ENCODE measurements at places on chromosomes 2 and 18. TPM values are rescaled to one million over a fixed set of nuclear protein-coding genes. Genes with fewer than 3 reads are reported as not detected.
A peak's percentile ranks its signal among the peaks of the same experiment; 100 is the strongest.

GRCh38 chr2:80377071-80377470 lies 72.5 kb upstream of the LRRTM1 start:
- H3K4me3 ChIP-seq = no peak overlapping the region
- no peaks in the 10 kb centered on the region for H3K4me1 ChIP-seq
- no peaks in the 10 kb centered on the region for H3K36me3 ChIP-seq
- H3K27me3 ChIP-seq = peaks cover 2% of the 10 kb centered on the region
- no peak for DNase-seq

- H3K27me3 ChIP-seq = no peaks in the 10 kb centered on the region
- no peaks in the 10 kb centered on the region for H3K36me3 ChIP-seq
- no peak overlapping the region for H3K27ac ChIP-seq
- no peak for DNase-seq
- H3K4me1 ChIP-seq = peaks cover 8% of the 10 kb centered on the region
Measured at GRCh38 chr2:182020286-182021070, 34.8 kb downstream of the PPP1R1C start.

- no peaks in the 10 kb centered on the region for H3K36me3 ChIP-seq
- peaks cover 7% of the 10 kb centered on the region for H3K4me1 ChIP-seq
- no peak overlapping the region for H3K27ac ChIP-seq
Measured at GRCh38 chr2:182543741-182544525, 117.1 kb upstream of the PDE1A start.

FASTKD2 gene
- 24.7 TPM for total RNA-seq

DNA sequence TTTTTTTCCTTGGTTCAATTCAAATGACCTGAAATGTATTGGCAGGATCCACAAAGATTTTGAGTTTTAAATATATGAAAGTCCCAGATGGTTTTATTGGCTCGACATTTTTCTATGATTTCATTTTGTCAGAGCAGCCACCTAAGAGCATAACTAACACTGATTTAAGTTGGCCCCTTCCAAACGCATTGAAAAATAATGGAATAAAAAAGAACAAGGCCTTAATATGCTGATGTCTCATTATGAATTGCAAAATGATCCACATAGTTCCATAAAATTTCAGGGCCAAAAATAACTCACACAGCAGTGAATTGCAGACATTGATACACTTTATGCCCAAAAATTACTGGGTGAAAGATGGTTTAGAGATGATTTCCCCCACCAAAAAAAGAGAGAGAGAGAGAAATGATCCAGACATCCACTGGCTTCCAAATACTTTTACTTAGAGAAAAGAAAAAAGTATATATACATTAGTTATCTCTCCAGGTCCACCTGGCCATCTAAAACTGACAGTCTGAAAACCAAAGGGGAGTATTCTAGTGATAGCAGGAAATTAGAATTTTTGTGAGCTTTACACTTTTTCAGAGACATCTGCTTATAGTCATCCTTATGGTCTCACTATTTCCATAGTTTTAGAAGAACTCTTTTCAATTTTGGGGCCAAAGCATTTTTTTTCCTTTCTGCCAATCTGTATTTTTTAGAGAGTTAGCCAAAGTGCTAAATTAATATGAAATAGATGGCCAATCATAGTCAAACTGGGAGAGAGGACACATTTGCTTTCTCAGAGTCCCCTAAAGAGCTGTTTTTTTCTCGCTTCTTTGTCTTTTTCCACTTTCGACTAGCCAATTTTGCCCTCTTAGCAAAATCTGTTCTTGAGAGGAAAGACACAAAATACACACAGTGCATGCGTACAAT lies 213.5 kb upstream of the RND3 start:
- H3K27me3 ChIP-seq = no peaks in the 10 kb centered on the region
- no peak overlapping the region for H3K27ac ChIP-seq
- H3K4me1 ChIP-seq = no peaks in the 10 kb centered on the region
- H3K36me3 ChIP-seq = no peaks in the 10 kb centered on the region
- H3K4me3 ChIP-seq = no peak overlapping the region

DNA sequence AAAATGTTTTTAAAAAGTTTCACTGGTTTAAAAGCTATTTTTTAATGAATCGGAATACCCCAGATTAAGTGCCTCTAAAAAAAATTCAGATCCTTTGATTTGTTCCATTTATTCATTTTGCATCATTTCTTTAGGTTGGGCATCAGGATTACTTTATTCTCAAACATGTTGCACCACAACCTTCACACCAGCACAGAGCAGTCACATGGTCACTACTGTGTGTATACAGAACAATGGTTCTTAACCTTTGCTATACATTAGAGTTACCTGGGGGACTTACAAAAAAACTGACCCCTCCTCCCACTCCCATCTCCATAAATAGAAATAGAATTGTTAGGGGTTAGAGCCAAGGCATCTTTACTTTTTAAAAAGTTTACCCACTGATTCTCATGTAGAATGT lies 218.2 kb downstream of the AGPS start:
- no peak overlapping the region for H3K27ac ChIP-seq
- DNase-seq = no peak
- H3K36me3 ChIP-seq = peaks cover 5% of the 10 kb centered on the region
- H3K27me3 ChIP-seq = no peaks in the 10 kb centered on the region

ACVR1C gene
- total RNA-seq = 0.59 TPM

EFEMP1 gene
- 1.2 TPM for total RNA-seq

GRCh38 chr2:212237350-212238095 lies 301.1 kb downstream of the ERBB4 start:
- DNase-seq = peak; percentile 23
- H3K27ac ChIP-seq = no peak overlapping the region
- no peaks in the 10 kb centered on the region for H3K36me3 ChIP-seq
- no peaks in the 10 kb centered on the region for H3K27me3 ChIP-seq

PSMA8 gene
- total RNA-seq = not detected

DNA sequence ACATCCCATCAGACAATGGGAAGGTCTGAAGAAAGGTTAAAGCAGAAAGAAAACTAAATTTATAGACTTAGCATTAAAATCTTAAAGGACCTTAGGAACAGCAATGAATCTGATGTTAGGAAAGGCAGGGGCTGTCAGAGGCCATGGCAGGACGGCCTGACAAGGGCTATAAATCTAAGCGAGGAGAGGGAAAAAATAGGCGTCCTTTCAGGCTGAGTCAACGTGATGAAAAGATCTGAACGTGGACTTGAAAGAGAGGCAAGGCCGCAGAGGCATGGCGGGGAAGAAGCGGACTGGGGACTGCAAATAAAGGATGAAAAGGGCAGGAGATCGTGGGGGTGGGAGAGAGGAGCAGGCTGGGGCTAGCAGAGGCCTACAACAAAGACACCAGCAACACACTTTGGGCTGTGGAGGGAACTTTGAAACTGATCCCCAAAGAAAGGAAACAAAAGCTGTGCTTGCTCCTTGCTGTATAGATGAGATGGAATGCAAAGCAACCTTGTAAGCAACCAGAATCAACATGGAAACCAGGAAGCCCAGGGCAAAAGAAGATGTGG lies 145.6 kb downstream of the NRP2 start:
- H3K36me3 ChIP-seq = no peaks in the 10 kb centered on the region
- no peak overlapping the region for H3K27ac ChIP-seq
- H3K27me3 ChIP-seq = no peaks in the 10 kb centered on the region
- H3K4me1 ChIP-seq = no peaks in the 10 kb centered on the region
- H3K4me3 ChIP-seq = no peak overlapping the region
- no peak for DNase-seq

- H3K36me3 ChIP-seq = peaks cover 3% of the 10 kb centered on the region
- no peak overlapping the region for H3K27ac ChIP-seq
- H3K4me1 ChIP-seq = peaks cover 9% of the 10 kb centered on the region
- DNase-seq = no peak
- no peak overlapping the region for H3K4me3 ChIP-seq
Measured at GRCh38 chr2:241905716-241906377, 36.3 kb downstream of the RTP5 start.

- H3K27me3 ChIP-seq = peaks cover 2% of the 10 kb centered on the region
- no peak for DNase-seq
- H3K4me1 ChIP-seq = peaks cover 8% of the 10 kb centered on the region
- no peak overlapping the region for H3K4me3 ChIP-seq
Measured at GRCh38 chr2:54897420-54898310, 152.6 kb downstream of the RTN4 start.

CCDC102B gene
- 8.1 TPM for total RNA-seq

DNA sequence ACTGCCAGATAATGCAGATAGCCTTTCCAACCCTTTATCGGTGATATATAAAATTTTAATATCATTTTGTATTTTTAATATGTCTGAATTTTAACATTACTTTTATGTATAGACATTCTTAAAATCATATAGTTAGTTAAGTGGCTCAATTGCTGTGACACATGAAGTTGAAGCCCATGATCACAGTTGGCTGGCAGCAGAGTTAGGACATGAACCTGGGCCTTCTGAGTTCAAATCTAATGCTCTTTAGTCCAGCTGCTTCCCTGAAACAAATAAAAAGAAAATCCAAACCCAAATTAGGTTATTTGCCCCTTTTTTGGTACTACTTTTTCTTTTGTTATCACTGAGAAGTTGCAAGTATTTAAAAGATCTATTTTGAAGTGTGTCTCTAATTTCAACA lies 5.6 kb downstream of the ELP2 start:
- H3K4me3 ChIP-seq = no peak overlapping the region
- H3K4me1 ChIP-seq = peaks cover 13% of the 10 kb centered on the region
- DNase-seq = no peak
- no peak overlapping the region for H3K27ac ChIP-seq

DNA sequence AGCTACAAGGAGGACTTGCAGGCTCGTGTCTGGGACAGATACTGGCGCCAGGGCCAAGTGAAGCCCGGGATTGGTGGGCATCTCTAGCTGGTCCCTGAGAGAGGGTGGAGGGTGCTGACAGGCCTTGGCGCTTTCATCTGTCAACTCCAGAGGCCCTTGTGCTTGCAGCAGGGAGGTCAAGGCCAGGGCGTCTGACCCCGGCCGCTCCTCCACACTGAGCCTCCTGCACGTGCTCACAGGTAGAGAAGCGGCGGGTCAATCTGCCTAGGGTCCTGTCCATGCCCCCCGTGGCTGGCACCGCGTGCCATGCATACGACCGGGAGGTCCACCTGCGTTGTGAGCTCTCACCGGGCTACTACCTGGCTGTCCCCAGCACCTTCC lies 9.5 kb downstream of the CAPN10 start:
- H3K27ac ChIP-seq = no peak overlapping the region
- no peaks in the 10 kb centered on the region for H3K4me1 ChIP-seq
- no peaks in the 10 kb centered on the region for H3K27me3 ChIP-seq
- DNase-seq = no peak
- no peak overlapping the region for H3K4me3 ChIP-seq

GRCh38 chr2:48779019-48779716 lies 23.6 kb upstream of the LHCGR start:
- no peak overlapping the region for H3K4me3 ChIP-seq
- peaks cover 6% of the 10 kb centered on the region for H3K4me1 ChIP-seq
- no peak overlapping the region for H3K27ac ChIP-seq
- H3K36me3 ChIP-seq = no peaks in the 10 kb centered on the region
- peaks cover 2% of the 10 kb centered on the region for H3K27me3 ChIP-seq

DNA sequence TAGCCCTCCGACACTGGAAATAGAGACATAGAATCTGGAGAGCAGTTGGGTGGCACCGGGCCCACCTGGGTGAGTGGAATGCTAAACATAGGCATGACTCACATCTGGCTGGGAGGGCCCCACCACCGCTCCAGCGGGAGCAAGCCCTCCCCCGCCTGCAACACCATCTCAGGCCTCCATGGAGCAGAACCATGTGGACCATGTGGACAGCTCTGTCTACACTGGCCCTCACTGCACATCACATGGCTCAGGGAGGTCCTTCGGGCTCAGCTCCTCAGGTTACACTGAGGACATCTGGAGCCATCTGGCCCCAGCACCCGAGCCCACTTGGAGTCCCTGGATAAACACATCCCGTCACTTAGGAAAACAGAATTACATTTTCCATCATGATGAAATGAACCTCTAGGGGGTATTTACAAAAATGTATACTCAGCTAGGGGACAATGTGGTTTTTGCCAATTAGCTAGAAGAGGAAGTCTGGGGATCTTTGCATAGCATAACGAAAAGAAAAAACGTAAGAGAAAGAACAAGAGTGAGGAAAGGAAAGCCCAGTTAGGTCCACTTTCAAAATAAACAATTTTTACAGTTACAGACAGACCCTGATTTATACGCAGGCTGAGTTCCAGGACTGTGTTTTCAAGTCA lies 30.7 kb upstream of the MLPH start:
- H3K4me3 ChIP-seq = no peak overlapping the region
- H3K36me3 ChIP-seq = no peaks in the 10 kb centered on the region
- H3K4me1 ChIP-seq = no peaks in the 10 kb centered on the region
- no peak for DNase-seq
- peaks cover 9% of the 10 kb centered on the region for H3K27me3 ChIP-seq

GRCh38 chr18:11251891-11252270 lies 102.5 kb upstream of the PIEZO2 start:
- H3K4me3 ChIP-seq = no peak overlapping the region
- H3K27ac ChIP-seq = no peak overlapping the region
- peaks cover 9% of the 10 kb centered on the region for H3K4me1 ChIP-seq
- H3K27me3 ChIP-seq = no peaks in the 10 kb centered on the region
- H3K36me3 ChIP-seq = no peaks in the 10 kb centered on the region

TUBB8B gene
- not detected for total RNA-seq

TUBA3D gene
- not detected for total RNA-seq

FRZB gene
- total RNA-seq = 2.2 TPM

DNA sequence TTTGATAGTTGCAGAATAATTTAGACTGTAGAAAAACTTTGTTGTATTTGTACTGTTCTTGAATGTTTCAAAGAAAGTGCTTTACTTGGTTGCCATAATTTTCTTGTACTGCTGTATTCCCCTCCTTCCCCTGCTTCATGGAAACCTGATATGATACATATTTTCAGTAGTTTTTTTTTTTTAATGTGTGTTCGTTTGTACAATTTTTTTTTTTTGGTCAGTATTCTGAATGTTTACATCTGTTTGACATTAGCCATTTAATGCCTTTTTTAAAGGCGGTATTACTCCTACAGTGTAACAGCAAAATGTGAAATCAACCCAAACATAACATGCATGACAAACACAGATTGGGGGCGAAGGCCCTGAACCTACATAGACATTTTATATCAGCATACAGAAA lies 172.3 kb downstream of the ASXL3 start:
- H3K4me1 ChIP-seq = peaks cover 9% of the 10 kb centered on the region
- H3K27ac ChIP-seq = no peak overlapping the region
- no peak overlapping the region for H3K4me3 ChIP-seq
- H3K36me3 ChIP-seq = no peaks in the 10 kb centered on the region

TBR1 gene
- total RNA-seq = not detected

- H3K27ac ChIP-seq = no peak overlapping the region
- no peak for DNase-seq
Measured at GRCh38 chr18:45059695-45060094, 379.0 kb downstream of the SETBP1 start.

DNA sequence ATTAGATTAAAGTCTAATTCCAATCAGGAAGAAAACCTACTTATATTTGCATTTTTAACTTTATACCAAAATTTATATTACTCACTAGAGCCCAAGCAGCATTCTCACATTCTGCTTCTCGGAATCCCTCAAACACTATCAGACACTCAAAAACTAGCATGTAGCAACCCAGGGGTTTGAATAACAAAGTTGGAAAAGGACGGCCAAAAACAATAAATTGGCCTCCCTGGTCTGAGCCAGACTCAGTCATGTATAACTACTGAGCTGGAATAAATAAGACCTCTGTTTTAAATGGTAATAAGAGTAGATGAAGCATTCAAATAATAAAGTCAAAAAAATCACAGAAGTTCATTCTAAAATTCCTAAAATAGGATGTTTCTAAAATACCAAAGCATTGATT lies 290.9 kb downstream of the IRS1 start:
- no peaks in the 10 kb centered on the region for H3K36me3 ChIP-seq
- no peak overlapping the region for H3K27ac ChIP-seq
- no peak for DNase-seq
- no peak overlapping the region for H3K4me3 ChIP-seq
- peaks cover 3% of the 10 kb centered on the region for H3K27me3 ChIP-seq

SLC5A7 gene
- 0.27 TPM for total RNA-seq

Data from glutamatergic neuron (in vitro differentiated cells).